ENCODE measurements at places on chromosomes 3 and 15. TPM values are rescaled to one million over a fixed set of nuclear protein-coding genes. Genes with fewer than 3 reads are reported as not detected.

GRCh38 chr15:47586653-47587224 is 130.6 kb upstream of the SEMA6D start:
- no peak for DNase-seq

GRCh38 chr3:39178553-39178952 is 13.8 kb downstream of the XIRP1 start:
- DNase-seq: peak; percentile 65

DNA sequence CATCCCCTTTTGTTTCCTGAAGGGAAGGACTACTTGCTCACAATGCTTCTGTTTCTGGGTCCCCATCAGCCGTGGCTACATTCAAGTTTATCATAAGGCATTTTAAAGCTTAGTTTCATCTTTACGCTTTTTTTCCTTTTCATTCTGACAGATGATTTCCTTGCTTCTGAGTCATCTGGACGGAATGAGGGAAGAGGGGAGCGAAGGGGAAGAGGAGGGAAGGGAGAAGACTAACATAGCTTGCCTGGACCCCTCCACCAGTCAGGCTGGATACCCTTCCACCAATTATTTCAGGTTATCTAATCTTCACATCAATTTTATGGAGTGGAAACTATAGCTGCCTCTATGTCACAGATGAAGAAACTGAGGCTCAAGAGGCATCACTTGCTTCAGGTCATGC is 27.6 kb downstream of the FAM3D start:
- no peak for DNase-seq

- DNase-seq: peak; percentile 26
Measured at GRCh38 chr3:141285570-141285969, 53.9 kb downstream of the PXYLP1 start.

GRCh38 chr3:190849607-190850006 is 12.9 kb downstream of the GMNC start:
- no peak for DNase-seq

Gene CHDH
- 0.32 TPM for total RNA-seq

DNA sequence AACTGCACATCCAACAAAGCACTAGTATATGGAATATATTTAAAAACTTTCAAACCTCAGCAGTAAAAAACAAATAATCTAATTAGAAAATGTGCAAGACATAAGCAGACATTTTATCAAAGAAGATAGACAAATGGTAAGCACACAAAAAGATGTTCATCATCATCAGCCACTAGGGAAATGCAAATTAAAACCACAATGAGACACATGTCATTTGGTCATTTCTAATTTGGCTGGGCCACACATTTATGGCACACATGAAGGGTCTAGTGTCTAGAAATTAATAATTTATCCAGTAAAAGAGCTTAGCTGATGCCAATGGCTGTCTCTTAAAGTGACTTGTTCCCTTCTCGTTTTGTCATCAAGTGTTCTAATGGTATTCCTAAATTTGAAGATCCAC is 45.8 kb downstream of the ARHGAP31 start:
- DNase-seq: no peak

DNA sequence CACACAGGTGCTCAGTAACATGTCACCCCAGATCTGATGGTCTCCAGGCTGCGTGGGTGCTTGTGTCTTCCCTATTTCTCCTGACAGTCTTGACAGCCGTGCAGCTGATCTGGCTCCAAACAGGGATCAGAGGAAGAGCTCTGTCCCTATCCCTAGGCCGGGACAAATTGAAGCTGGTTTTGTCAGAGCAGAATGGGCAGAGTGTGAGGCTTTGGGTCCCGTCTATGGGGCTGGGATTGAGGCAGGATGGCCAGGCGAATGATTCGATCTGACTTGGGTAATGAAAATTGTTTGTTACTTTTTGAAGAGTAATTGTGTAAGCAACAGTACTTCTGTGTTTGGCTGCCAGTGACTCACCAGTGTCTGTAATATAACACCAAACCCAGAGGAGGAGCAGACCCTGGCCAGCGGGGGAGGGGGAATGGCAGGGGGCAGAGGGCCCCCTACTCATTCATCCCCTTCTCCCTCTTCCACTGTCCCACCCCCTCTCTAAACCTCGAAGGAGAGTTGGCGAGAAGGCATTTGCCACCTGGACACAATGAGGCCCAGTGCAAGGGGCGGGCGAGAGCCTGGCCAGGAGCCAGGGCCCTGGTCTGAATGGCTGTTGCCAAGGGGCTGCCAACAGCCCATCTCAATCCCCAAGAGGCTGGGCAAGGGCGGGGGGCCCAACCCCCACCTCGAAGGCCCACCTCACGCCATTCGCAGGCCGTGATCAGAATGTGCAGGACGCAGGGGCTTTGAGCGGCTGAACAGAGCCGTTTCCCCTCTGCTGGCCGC is 4.9 kb upstream of the MAGEF1 start:
- DNase-seq: peak; percentile 76

GRCh38 chr3:8094415-8094814 is 407.2 kb upstream of the LMCD1 start:
- DNase-seq: no peak

Gene UROC1
- total RNA-seq: under 0.01 TPM

Gene C3orf49
- not detected for total RNA-seq

- no peak for DNase-seq
Measured at GRCh38 chr3:4061783-4062360, 241.3 kb upstream of the SETMAR start.

Gene OR5K2
- not detected for total RNA-seq

DNA sequence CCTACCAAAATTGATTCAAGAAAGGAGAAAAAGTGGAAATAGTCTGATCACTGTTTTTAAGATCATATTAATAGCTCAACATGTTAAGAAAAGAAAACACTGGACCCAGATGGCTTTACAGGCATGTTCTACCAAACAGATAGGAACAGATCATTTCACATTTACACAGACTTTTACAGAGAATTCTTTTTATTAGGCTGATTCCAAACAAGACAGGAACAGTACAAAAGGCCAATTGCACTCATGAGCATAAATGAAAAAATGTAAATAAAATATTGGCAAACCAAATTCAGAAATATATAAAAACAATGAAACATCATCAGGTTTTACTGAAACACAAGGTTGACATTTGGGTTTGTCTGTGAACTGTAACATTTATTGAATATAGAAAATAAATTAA is 106.5 kb downstream of the WNT5A start:
- DNase-seq: peak; percentile 50

DNA sequence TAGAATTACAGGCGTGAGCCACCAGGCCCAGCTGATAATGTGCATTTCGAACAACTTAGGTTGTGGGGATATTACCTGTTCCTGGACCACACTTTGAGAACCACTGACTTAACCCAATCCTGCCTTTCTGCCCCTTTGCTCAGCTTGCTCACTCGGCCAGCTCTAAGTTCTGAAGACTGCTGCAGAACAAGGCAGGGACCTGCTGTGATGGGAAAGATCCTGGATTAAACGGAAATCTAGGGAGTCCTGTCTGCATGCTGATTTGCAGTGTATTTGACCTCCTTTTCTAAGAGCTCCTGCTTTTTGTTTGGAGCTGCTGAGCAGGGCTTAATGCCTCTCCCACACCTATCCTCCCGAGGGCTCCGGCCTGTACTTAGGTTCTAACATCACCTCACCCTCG is 2.9 kb downstream of the LTK start:
- no peak for DNase-seq

DNA sequence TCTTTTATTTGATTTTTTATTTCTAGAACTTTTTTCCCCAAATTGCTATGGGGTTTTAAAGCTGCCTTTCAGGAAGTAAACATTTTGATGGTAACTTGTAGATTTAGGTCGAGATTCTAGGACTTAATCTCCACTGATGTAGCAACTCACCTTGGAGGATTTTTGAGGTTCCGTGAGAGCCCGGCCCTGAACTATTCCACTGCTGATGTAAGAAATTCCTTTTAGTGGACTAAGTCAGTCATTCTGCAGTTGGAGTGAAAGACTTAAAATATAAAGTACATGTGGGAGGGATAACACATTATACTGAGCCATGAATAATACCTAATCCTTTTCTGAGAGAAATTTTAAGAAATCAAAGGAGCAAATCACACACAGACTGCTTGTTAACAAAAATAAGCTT is 12.6 kb upstream of the LRRC34 start:
- no peak for DNase-seq

GRCh38 chr15:35838424-35839111 is 292.6 kb upstream of the DPH6 start:
- no peak for DNase-seq

DNA sequence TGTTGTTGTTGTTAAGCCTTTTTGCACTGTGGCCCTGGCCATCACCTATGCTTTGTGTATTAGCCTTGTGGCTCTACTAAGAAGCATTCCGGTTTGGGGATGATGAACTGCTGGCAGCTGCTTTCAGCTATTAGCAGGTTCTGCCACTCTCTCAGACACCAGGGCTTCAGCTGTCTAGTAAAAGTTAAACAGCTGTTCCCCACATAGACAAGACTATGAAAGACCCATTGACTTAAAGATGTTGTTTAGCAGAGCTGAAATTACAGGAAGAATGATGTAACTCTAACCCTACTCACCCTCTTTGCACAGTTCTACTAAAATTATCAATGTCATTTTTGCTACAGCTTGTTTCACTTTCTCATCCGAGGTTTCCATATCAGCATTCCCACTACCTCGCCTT is 131.2 kb upstream of the CGNL1 start:
- peak; percentile 75 for DNase-seq

Gene ACAN
- not detected for total RNA-seq

DNA sequence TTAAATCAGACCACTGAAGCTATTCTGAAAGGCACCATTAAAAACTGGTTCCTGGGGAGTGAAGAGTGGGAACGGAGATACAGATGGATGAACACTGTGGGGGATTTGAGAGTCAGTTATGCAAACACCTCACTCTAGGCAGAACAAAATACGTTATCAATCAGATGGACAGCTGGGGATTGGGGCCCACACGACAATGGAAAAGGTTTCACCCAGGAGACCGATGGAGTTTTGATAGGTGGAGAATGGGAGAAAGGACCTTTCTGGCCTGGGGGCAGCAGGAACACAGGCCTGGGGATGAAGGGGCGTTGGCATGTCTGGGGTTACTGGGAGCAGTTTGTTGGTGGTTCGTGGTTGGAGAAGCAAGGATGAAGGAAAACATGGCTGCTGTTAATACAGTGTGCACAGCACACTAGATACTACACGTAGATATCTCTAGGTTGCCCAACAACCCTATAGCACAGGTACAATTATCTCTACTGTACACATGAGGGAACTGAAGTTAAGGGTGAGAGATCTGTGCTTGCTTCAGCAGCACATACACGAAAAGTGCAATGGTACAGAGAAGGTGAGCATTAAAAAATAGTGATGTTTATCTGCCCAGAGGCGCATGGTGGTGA is 16.5 kb downstream of the ST6GAL1 start:
- DNase-seq: no peak

Gene SCAANT1
- not detected for total RNA-seq

Gene NR2C2
- total RNA-seq: 20.6 TPM

- DNase-seq: peak; percentile 48
Measured at GRCh38 chr3:36677331-36678007, 86.9 kb downstream of the DCLK3 start.

DNA sequence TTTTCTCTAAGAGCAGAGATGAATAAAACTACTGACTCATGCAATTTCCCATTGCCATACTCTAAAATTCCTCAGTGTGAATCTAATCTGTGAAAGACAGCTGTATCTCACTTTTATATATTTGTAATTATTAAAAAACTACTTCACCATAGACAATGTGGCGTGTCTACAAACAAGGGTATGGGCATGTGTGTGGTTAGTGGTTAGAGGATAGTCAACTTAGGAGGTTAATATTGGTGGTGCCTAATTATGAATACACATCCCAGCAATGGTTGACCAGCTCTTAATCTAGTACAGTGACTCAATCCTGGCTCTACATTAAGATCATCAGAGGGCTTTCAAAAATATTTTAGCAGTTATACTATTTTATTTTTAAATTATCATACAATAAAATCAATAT is 94.5 kb downstream of the GOLIM4 start:
- DNase-seq: no peak

Gene CDHR4
- total RNA-seq: not detected

DNA sequence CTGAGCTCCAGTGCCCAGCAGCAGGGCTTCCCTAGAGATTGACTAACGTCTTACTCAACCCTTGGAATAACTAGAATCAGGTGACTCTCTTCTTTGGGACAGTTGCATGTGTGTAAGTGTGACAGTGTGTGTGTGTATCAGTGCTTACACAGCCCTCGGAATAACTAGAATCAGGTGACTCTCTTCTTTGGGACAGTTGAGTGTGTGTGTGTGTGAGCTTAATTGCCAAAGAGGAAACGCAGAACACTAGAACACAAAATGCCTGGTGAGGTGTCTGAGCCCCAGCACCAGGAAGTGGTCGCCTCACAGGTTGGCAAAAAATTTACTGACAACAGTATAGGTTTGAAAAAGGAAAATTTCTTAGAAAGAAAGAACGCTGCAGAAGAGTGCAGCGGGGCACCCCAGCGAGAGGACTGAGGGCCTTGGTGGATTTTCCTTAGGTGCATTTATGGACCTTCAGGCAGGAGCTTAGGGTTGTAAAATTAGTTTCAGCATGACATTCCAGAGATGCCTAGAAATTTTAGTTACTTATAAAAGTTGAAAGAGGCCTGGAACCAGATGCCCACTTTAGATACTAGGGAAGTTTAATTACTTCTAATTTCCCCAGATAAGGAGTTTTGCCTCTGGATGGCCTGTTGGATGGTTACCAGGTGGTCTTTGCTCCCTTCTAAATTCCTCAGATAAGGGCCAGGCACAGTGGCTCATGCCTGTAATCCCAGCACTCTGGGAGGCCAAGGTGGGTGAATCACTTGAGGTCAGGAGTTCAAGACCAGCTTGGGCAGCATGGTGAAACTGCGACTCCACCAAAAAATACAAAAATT is 3.7 kb upstream of the WDR82 start:
- DNase-seq: peak; percentile 72

GRCh38 chr3:188220988-188221818 is 67.2 kb downstream of the LPP start:
- DNase-seq: peak; percentile 73

DNA sequence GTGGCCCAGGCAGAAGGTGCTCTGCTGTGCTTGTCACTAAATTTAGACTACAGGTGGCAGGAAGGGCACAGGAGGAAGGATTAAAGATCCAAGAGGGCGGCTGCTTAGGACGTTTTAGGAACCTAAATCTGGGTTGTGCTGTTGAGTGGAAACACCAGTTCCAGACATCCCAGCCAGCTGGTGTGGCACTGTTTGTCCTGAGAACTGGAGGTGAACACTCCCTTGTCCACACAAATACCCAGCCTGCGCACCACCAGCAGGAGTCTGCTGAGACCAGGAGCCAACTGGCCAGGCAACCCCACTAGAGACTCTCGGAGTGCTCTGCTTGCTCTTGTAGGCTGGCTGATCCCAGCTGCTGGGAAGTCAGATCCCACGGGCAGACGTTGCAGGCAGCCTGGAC is 30.3 kb upstream of the UACA start:
- peak; percentile 41 for DNase-seq

Gene FAM219B
- 41.5 TPM for total RNA-seq

GRCh38 chr3:123084738-123085237 is 18.0 kb downstream of the PDIA5 start:
- peak; percentile 90 for DNase-seq

DNA sequence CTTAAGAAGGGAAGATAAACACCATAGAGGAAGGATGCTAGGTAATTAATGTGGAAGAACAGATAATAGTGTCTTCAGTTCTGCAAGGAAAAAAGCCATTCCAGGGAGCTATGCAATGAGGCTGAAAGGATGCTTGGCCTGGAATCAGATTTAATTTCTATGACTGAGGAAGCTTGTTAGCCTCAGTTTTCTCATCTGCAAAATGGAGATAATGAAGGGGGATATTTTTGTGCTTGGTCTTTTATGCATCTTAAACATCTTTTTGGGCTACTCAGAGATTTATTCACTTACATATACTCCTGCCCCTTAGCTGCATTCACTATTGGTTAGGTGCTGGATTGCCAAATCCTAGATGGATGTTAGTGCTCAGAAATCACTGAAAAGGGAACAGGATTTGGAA is 16.7 kb downstream of the DNAJB11 start:
- DNase-seq: no peak

Gene SENP7
- total RNA-seq: 9.7 TPM
